ENCODE measurements at places on chromosomes 11 and 22.

GRCh38 chr11:75031224-75031753 lies 42.6 kb downstream of the NEU3 start:
- no peak for DNase-seq

DNA sequence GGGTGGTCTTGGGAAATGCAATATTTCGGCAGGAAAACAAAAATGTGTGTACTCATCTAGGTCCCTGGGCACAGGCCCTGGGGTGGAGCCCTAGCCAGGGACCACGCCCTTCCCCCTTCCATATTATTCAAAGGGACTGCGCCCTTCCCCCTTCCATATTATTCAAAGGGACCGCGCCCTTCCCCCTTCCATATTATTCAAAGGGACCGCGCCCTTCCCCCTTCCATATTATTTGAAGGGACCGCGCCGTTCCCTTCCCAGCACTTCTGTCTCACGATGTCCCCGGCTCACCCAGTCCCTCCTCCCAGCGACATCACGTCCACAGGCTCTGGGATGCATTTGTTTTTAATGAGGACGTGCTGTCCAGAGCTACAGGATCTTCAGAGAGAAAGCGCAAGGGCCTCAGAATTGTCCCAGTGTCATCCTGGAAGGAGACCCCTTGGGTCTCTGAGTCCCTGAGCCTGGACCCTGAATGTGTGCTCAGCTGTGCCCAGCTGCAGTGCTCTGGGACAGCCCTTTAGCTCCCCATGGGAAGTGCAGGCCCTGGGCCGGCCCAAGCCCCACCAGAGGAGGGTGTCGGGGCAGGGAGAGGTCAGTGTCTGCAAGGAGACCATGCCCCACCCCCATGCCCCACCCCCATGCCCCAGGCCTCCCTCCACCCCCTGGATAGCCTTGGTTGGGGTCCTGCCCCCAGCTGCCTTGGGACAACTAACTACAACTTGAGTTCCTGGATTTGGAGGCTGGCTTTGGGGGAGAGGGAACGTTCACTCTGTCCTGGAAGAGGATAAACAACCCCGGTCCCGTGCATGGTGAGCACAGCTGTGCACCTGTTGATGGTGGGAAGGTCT lies 810.0 kb downstream of the BRD1 start:
- DNase-seq, result no peak

GRCh38 chr11:117541211-117541610 lies 213.6 kb downstream of the CEP164 start:
- no peak for DNase-seq

DNA sequence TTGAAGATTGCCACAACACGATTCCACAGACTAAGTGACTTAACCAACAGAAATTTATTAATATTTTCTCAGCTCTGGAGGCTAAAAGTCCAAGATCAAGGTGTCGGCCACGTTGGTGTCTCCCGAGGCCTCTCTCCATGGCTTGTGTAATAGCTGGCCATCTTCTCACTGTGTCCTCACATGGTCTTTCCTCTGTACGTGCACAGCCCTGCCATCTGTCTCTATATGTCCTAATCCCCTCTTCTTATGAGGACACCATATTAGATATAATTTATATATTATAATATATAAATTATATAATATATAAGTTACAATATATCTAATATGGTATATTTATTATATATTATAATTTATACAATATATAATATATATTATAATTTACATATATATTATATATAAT lies 25.1 kb upstream of the SCGB1A1 start:
- DNase-seq, result no peak

- DNase-seq, result peak; percentile 29
Observed at GRCh38 chr11:108538022-108538424, 39.8 kb upstream of the POGLUT3 start.

DNA sequence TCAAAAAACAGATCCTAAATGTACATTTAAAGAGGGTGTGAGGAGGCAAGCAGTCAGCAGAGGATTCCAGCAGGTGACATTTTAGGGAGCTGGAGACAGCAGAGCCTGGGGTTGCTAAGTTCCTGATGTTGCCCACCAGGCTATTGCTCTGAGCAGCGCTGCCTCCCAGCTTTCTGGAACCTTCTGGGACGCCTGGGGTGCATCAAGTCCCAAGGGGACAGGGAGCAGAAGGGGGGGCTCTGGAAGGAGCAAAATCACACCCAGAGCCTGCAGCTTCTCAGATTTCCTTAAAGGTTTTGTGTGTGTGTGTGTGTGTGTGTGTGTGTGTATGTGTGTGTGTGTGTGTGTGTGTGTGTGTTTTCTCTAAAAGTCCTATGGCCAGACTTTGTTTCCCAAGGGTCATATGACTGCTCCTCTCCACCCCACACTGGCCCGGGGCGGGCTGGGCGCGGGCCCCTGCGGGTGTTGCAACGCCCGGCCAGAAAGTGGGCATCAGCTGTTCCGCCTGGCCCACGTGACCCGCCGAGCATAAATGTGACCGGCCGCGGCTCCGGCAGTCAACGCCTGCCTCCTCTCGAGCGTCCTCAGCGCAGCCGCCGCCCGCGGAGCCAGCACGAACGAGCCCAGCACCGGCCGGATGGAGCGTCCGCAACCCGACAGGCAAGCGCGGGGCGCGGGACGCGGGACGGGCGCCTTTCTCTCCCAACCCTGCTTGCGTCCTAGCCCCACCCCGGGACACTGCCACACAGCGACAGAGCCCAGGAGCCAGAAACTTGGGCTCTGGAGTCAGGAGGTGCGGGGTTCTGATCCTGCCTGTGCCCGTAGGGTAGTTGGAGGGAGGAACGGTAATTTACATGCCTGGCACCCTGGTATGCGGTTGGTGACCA lies at the start of gene HMOX1:
Gene HMOX1 (plus strand): TSS at position 560 of the 887 bp plus-strand sequence. CDS start 78 bp downstream, at position 638.
- DNase-seq, result peak; percentile 81

GRCh38 chr11:103035791-103036434 lies 56.0 kb downstream of the DCUN1D5 start:
- DNase-seq, result peak; percentile 22

DNA sequence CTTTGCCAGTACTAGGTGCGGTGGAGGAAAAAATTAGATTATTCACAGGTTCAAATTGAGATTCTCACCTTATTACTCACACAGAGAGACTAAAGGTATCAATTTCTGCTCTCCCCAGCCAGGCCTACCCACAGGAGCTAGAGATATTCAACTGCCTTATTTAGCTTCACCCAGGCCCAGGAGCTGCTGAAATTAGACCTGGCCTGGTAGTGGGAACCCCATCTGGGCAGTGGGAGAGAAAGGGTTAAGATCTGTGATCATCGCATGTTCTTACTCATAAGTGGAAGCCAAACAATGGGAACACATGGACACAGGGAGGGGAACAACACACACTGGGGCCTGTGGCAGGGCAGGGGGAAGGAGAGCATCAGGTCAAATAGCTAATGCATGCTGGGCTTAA lies 20.9 kb upstream of the MICAL2 start:
- DNase-seq, result no peak

DNA sequence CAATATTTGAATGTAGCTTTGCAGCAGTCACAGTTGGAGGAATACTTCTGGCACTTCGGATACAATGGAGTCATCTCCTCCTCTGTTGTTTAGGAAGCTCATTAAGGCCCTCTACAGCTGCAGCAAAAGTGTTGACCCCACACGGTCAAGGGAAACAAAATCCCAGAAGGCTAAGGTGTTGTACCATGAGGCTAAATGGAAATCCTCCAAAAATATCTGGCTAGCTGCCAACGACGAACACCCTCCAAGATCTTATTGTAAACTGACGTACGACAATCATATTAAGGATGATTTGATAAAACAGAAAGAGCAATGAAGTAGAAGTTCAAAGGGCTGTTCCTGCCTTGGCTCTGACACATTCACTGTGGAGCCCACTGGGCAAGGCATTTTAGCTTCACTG lies 4.0 kb downstream of the POGLUT3 start:
- DNase-seq, result no peak

GRCh38 chr11:64571410-64572091 lies 19.5 kb upstream of the SLC22A12 start:
- DNase-seq, result no peak

- DNase-seq, result no peak
Observed at GRCh38 chr11:66293777-66294625, 2.3 kb downstream of the TMEM151A start.

- no peak for DNase-seq
Observed at GRCh38 chr11:26696330-26696729, 25.5 kb downstream of the SLC5A12 start.

DNA sequence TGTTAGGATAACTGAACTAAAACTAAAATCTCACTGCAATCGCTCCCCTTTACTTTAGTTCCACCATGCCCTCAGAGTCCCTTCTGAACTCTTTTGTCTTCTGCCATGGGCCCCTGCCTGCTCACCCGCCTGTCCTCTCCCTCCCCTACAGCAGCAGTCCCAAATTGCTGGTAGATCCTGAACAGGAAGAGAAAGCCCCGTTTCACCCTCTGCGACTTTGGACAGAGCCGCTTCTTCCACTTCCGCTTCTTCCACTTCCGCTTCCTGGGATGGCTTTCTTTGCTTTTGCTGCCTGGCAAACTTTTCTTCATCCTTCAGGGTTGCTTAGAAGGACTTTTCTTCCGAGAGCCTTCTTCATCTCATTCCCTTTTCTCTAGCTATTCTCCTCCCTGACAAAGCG lies 35.7 kb upstream of the TLCD5 start:
- DNase-seq, result no peak

DNA sequence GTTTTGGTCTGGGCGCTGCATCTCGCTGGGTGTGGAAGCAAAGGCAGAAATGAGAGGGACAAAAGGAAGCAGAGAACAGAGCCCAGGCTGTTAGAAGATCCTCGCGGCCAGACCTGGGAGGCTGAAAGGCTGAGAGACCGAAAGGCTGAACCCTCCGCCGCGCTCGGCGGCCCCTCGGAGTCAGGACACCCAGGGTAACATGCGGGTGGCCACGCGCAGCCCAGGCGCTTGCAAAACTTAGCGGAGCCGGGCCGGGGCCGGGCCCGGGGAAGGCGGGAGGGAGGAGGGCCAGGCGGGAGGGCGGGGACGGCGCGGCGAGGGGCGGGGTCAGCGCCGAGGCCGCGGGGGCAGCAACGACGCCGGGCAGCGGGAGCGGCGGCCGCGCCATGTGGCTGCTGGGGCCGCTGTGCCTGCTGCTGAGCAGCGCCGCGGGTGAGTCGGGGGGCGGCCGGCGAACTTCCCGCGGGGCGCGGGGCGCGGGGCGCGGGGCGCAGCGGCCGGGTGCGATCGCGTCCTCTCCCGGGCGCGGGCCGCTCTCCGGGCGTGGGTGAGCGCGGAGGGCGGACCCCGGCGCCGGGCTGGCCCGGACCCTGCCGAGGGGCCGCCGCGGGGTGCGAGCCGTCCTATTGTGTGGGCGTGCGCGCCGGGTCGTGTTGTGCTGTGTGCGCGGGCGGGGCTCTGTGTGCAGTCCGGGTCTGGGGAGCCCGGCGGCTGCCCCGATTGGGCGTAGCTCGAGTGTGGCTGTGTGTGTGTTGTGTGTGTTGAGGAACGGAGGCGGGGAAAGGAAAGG lies at the start of gene LDLRAD3:
Gene LDLRAD3 (plus strand): TSS at position 350 of the 790 bp plus-strand sequence. CDS start 37 bp downstream, at position 387.
- DNase-seq, result peak; percentile 38

GRCh38 chr22:38211556-38211955 lies 9.8 kb downstream of the MAFF start:
- no peak for DNase-seq

DNA sequence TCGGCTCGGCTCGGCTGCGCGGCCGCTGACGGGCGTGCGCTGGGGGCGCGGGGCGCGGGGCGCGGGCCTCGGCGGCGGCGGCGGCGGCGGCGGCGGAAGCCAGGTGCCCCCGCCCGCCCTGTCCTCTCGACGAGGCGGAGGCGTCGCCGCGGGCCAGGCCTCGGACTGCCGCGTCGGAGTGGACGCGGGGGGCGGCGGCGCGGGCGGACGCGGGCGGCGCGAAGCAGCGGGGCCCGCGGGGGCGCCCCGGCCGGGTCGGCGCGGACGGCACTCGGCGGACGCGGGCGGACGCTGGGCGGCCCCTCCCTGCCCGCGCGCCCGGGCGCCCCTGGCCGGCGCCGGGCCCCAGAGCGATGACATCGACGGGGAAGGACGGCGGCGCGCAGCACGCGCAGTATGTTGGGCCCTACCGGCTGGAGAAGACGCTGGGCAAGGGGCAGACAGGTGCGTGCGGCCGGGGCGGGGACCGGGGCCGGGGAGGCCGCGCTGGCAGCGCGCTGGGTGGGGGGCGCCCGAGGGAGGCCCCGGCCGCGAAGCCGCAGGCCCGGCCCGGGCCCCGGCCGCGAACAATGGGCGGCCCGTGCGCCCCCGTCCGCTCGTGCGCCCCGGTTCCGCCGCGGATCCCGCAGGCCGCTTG lies at the start of gene BRSK2:
Gene BRSK2 (plus strand): TSS at position 3 of the 637 bp plus-strand sequence. CDS start 351 bp downstream, at position 354.
- no peak for DNase-seq

DNA sequence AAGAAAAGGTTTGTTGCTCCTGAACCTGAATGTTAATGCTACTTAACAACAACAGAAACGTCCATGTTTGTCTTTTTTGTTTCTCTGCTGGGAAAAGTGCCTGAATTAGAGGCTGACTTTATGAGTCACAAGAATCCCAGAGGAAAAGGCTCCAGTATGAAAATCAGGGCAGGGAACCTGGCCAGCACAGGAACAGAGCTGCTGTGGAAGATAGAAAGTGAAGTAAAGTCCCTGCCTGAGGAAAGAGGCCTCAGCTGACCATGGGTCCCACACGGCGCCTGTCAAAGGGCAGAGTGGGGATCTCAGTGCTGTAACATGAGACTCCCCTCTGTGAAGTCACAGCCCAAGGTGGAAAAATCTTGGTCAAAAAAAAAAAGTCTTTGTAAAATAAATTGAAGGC lies 632.3 kb upstream of the CCDC90B start:
- no peak for DNase-seq

GRCh38 chr11:72625691-72626413 lies 48.4 kb downstream of the PDE2A start:
- no peak for DNase-seq

DNA sequence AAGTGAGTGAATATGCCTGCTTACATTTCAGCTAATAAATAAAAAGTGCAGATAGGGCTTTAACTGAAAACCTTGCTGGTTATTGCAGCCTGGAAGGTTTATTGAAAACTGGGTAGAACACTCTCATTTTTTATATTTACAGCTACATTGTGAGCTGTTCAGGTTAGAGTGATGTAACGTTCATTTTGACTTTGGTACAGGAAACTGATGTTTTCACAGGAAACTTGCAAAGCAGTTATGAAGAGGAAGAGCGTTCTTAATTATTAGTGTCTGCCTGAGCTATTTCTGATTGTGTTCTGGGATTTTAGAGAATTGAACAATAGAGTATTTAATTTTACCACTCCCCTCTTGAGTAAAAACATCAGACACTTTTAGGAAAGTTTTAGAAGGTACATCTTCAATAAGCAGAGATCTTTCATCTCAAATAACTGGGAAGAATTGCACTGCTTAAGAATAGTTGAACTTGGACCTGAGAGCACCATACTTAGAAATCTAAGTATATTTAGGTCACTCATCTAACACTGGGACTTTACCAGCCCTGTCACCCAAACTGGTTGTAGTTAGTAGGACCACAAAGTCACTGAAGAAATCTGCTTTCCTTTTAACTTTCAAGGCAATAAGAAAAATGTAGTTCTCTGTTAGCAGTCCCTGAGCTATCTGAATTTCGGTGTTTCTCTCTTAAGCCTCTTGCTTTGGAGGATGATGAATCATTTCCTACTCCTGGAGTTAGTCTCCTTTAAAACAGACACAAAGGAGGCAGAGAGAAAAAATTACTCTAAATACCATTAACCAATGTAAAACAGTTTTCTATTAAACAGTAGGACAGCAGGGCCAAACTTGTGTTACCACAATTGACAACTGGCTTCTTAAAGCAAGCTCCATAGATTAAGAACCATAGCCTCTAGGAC lies 128.6 kb upstream of the DDI1 start:
- DNase-seq, result no peak

GRCh38 chr11:126431401-126432064 lies 76.0 kb downstream of the ST3GAL4 start:
- no peak for DNase-seq

All from CD4-positive, alpha-beta T cell treated with Interleukin-1 beta for 1 hour (primary cell).